ENCODE measurements at places on chromosomes 2 and 18.

- peak; percentile 18 for DNase-seq
Measured at GRCh38 chr2:42492691-42493467, 903 bp downstream of the KCNG3 start.

DNA sequence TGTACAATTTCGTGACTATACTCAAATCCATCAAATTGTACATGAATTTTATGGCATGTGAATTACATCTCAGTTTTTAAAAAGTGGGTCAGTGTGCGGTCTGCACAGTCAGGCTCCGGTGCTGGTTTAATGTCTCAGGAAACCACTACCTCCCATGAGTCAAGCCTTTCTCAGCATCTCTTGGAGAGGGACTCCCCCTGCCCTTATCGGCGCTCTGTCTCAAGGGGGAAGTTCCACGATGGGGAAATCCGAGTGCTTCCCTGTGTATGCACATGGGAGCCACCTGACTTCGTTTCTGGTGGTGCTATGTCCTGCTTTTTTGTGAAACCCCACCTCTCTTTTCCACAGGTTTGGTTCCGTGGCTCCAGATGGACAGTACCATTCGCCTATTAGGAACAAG lies 72.5 kb downstream of the ACOXL start:
- peak; percentile 46 for DNase-seq

GRCh38 chr2:217383620-217384019 lies 523.8 kb upstream of the TNP1 start:
- no peak for DNase-seq

DNA sequence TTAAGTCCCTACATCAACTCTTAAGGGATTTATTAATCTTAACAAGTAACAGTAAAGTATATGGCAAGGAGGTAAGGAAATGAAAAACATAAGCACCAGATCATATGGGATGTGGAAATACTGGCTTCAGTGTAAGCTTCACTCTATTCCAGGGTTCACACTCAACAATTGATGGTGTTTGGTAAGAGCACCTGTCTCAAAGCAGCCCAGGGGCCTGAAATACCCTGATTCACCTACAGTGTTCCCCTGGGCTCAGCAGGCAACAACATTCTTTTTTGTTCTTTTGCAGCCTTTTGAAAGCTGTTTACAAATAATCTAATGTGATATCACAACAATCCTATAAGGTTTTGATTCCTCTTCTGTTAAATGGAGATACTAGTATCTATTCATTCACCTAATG lies 1.2 kb upstream of the MLPH start:
- no peak for DNase-seq

DNA sequence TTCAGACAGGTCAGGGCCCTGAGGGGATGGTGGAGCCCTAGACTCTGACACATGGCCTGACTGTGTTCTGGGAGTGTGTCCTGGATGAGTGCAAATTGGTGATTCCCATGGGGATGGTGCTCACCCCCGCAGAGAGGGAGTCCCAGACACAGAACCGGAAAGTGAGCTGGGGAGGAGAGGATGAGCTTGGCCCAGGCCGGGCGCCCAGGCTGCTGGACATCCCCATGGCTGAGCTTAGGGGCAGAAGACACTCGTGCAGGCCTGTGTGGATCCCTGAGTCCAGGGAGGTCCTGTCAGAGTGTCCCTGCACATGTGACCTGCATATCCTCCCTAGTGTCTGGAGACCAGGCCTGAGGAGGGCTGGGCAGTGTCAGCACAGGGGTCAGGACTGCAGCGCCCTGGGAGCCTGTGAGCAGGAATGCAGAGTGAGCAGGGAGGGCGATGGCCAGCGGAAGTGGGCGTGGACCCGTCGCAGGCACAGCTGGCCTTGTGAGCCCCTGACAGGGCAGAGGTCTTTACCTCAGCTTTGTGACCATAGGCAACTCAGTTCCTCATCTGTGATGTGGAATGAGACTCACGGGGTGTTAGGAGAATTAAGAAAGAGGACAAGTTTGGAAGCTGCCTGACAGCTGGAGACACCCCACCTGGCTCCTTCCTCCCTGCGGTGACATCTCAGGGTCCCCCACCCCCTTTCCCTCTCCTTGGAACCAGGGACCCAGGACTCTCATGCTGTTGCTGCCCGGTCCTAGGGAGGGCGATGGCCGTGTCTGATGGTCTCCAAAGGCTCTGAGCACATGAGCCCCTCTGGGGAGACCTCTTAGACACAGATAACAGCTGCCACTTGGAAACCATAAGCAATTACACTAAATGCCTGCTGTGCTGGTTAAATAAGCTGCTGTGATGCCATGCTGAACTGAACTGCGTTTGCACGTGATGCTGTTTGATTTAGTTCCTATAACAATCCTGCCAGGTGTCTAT lies 62.6 kb upstream of the HS6ST1 start:
- DNase-seq = no peak

- no peak for DNase-seq
Measured at GRCh38 chr2:180255981-180256380, 248.9 kb upstream of the CWC22 start.

DNA sequence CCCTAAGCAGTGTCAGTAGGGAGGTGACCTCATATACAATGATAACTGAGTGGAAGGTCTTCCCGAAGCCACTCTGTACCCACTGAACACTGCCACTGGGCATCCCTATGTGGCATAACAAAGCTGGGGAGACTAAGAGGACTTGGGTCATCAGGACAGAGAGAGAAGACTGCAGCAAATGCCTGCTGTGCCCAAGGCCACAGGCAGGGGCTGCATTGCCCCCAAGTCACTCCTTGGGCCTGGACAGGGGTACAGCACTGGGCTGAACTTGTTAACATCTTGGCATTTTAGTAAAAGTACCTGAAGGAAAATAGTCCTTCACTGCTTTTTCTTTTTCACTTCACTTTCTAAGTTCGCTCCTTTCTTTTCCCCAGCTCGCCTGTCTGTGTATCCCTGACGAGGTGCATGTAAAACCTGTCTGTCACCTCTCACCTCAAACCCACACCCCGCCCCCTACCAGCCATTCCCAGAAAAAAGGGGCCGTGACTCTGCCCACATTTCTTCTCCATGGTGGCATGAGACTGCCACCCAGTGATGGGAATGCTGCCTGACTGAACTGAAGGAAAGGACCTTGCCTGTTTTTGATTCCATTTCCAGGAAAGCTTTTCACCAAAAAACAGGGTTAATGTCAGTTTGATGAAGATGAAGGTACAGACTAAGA lies 62.9 kb downstream of the MTHFD2 start:
- no peak for DNase-seq

DNA sequence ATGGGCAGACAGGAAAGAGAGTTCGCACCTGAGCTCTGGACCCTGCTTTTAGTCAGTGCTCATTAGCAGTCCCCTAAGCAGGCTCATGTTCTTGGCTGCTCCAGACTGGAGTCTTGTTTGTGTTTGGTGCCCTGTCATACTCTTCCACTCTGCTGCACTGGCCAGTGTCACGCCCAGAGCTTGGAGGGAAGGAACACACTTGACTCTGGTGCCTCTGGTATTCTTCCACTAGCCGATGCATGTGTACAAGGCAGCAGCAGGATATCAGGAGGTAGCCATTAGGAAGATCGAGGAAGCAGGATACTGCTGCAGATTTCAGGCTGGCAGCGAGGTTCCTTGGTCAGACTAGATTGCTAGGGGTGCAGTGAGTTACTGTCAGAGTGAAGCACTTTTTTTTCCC lies 81.4 kb upstream of the B3GNT2 start:
- DNase-seq = no peak

GRCh38 chr2:138515092-138515491 lies 13.5 kb downstream of the SPOPL start:
- DNase-seq = no peak

DNA sequence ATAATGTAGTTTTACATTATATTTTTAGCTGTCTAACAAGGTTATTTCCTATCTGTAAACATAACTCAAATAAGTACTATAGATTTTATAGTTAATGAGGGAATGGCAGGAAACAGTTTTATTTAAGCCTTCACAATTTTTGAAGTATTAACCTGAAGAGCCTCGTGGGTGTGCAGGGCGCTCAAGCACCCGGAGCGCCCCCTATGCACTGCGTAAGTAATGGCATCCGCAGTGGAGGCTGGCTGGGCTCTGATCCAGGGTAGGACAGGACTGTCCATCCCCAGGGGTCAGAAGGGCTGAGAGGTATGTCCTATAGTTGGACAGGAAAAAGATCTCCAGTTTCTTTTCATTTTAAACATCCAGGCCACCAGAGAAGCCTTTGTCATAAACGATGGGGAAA lies 8.2 kb upstream of the GBX2 start:
- DNase-seq = no peak

DNA sequence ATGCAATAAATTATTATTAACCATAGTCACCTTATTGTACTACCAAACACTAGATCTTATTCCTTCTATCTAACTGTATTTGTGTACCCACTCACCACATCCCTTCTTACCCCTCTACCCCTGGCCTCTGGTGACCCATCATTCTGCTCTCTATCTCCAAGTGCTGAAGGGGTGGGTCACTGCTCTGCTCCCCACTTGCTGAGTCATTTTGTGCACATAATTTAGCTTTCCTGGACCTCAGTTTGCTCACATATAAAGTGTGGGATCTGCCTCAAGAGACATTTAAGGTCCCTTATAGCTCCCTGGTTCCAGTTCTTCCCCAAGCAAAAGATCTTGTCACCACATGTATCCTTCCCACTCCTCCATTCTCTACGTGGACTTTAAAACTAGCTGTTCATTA lies 169.4 kb downstream of the ZNF385B start:
- no peak for DNase-seq

- no peak for DNase-seq
Measured at GRCh38 chr2:133982256-133982655, 271.6 kb upstream of the MGAT5 start.

DNA sequence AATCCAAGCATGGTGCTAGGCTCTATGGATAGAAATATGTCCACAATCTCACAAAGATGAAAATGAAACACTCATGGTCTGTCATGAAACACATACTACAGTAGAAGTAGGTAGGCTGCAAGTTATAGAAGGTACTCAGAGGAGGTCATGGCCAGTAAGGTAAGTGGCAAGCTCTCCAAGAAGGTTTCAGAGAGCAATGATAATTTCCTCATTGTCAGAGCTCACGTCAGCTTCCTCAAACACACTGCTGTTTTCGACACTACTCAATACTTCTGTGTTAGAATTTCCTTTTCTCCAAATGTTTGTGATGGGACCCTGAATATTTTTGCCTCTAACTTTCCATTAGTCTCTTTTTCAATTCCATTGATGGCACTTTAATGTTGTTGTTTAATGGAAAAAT lies 25.5 kb downstream of the CCDC141 start:
- DNase-seq = no peak

GRCh38 chr2:88831792-88832248 lies 140.3 kb downstream of the RPIA start:
- peak; percentile 72 for DNase-seq

DNA sequence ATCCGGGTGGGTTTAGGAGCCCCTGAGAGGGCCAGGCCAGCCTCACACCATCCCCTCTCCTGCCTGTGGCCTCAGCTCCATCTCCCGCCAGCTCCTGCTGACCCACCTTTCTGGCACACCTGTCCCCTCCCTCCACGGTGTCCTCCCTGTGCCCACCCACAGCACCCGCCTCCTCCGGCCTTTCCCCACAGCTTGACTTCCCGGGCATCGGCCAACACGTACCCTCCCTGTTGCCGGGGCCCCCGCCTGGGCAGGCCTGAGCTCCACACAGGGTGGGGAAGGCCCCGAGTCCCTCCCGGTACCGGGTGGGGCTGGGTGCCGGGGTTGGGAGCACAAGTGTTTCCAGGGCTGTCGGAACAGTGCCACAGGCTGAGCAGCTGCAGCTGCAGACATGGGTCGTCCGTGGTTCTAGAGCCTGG lies 6.5 kb downstream of the GPC1 start:
- DNase-seq = no peak

DNA sequence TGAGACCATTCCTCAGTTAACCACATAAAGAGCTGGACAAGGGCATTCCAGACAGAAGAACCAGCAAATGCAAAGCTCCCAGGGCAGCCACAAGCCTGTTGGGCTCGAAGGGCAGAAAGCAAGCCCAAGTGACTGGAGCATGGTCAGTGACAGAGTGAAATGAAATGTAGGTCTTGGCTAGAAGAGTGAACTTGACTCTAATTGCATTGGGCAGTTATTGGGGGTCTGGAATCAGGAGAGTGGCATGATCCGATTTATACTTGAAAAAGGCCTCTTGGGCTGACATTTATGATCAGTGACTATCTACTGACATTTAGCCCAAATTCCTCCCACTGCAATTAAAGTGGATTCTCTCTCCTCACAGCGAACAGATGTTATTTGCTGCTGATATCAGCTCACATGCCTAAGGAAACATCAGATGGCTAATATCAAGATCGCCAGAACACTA lies 152.5 kb upstream of the KLF7 start:
- DNase-seq = no peak

- DNase-seq = no peak
Measured at GRCh38 chr2:239942090-239942489, 83.1 kb downstream of the NDUFA10 start.

DNA sequence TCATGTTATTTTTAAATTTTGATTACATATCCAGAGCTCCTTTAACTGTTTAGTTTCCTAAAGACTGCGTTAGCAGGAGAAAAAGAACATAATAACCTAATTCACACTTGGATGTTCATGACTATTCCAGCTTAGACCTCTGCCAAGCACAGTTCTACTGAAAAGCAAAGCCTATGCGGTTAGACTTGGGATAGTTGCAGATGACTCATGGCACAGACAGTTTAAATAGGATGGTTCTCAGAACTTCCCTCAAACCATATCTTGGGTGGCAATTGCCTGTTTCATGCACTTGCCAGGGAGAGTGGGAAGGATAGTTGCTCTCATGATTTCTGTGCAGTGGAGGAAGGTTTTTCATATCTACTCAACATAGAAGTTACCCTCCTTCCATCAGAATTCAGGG lies 149.7 kb upstream of the KLHL29 start:
- no peak for DNase-seq

- no peak for DNase-seq
Measured at GRCh38 chr18:44955825-44956224, 275.1 kb downstream of the SETBP1 start.

DNA sequence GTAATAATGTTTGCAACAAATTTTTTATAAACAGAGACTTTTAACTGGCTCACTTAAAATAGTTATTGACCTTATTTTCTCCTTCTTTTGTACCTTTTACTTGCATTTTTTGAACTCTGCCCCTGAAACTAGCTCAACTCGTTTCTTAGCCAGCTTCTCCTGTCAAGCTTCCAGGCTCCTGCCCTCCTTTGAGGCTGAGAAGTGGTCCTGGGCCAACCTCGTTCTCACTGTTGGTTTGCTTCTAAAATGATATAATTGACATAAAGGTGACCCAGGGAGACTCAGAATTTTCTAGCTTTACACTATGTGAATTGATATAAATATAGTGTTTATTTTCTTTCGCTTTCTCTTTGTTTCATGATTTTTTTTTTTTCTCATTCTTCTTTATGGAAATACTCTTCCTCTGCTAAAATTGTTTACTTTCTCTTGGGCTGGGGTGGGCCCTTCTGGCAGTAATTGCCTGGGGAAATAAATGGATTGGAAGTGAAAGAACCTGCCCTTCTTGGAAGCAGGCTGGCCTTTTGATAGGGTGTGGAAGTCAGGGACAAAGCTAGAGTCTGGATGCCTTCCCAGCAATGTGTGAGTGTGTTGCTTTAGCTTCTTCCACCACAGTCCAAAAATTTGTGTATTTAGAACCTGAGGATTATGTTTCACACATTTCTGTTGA lies 30.7 kb downstream of the GPD2 start:
- no peak for DNase-seq

All from activated B cell treated with CpG ODN at 0.5 μM for 24 hours (primary cell).